CD14-positive monocyte (primary cell): ENCODE measurements at places on chromosomes 4 and X. TPM values are rescaled to one million over a fixed set of nuclear protein-coding genes. Genes with fewer than 3 reads are reported as not detected.

The MAPK10 gene
- not detected for polyA plus RNA-seq

The ETDB gene
- polyA plus RNA-seq = not detected

The TASL gene
- polyA plus RNA-seq = 22.2 TPM

The ADH1A gene
- not detected for polyA plus RNA-seq

The SPOCK3 gene
- polyA plus RNA-seq = 0.31 and 0.39 TPM in 2 replicates

The TMEM31 gene
- not detected for polyA plus RNA-seq

The ANOS1 gene
- 0.18 TPM for polyA plus RNA-seq

The LIMCH1 gene
- 0.25 TPM for polyA plus RNA-seq

The RBM47 gene
- polyA plus RNA-seq = 101 and 139 TPM in 2 replicates

The MAP7D2 gene
- polyA plus RNA-seq = not detected

The CXXC4 gene
- polyA plus RNA-seq = not detected in 2 replicates

The IL13RA2 gene
- not detected for polyA plus RNA-seq

GRCh38 chr4:92445127-92445526 lies 141.4 kb downstream of the GRID2 start:
- DNase-seq = no peak

- DNase-seq = peak; percentile 25
Observed at GRCh38 chrX:41275661-41276609, 58.0 kb upstream of the DDX3X start.

DNA sequence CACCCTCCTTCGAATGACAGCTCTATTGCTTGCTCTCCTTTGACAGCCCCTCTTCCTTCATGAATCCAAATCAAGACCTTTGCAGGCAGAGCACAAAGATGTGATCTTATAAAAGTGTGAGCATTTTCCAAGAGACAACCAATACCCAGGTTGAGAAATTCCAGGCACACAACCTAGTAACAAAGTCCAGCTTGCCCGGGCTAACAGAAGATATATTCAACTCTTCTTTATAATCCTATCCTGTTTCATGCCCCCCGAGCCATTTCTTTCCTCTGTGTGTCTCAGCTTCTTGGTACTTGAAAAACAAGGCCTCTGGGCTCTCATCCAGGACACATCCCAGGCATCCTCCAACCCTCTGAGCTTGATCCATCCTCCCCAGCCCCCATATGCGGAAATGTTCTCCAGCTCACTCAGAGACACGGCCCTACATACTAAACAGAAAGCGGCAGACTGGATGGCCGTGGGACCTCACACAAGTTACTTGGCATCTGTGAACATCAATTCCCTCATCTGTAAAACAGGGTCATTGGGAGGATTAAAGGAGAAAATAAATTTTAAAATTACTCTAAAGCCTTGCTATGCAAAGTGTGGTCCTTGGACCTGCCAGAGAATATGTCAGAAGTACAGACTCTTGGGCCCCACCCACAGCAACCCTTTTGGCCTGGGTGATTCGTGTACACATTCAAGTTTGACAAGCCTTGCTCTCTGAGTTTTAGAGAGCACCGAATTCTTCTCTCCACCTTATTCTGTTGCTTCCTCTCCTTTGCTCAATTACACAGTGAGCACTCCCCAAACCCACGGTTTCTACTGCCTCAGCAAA lies 627.0 kb downstream of the BCOR start:
- no peak for DNase-seq

DNA sequence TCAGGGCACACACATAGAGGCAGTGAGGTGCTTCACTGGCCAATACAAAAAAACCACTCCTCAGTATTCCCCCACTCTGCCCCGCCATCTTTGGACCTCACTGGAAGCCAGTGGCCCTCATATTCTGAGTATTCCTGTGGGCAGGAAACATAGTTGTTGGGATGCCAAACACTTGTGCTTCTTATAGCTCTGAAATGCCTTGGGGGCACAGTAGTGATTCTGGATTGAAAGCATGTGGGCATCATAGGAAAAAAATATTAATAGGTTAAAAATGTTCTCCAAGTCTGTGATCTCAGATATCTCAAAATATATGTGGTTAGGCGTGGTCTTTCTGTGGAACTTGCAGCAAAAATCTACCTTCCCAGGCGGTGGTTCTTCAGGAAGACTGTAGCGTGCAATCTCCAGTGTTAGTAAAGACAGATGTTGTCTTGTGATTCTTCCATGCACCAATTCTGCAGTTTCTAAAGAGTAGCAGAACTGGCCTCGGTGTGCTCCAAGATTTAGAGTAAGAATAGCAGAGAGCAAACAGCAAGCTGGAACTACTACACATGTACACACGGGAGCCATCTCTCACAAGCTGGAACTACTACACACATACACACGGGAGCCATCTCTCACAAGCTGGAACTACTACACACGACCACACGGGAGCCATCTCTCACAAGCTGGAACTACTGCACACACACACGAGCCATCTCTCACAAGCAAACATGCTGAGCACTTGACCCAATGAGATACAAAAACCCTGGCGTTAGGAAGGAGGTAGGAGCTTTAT lies 8.0 kb upstream of the TENM3 start:
- no peak for DNase-seq

DNA sequence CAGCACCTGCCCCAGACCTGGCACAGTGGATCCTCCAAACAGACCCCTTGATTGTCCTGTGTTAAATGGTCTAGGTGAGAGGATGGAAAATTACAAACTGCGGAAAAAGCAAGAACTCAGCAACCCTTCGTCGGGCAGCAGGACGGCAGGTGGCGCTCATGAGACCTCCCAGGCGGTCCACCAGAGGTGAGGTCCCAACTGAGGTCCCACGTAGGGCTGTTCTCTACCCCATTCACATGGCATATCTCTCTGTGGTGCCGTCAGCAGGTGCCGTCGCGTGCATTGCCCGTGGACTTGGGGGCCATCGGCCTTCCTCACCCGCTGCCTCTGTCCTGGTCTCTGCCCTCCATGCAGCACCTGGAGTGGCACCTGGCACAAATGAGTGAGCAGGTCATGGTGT lies 88.2 kb downstream of the CRMP1 start:
- no peak for DNase-seq

GRCh38 chr4:158006990-158007389 lies 165.8 kb downstream of the GASK1B start:
- peak; percentile 85 for DNase-seq

- DNase-seq = peak; percentile 69
Observed at GRCh38 chr4:167222099-167222498, 12.2 kb downstream of the SPOCK3 start.

GRCh38 chr4:53511014-53511413 lies 80.3 kb downstream of the LNX1 start:
- DNase-seq = no peak

DNA sequence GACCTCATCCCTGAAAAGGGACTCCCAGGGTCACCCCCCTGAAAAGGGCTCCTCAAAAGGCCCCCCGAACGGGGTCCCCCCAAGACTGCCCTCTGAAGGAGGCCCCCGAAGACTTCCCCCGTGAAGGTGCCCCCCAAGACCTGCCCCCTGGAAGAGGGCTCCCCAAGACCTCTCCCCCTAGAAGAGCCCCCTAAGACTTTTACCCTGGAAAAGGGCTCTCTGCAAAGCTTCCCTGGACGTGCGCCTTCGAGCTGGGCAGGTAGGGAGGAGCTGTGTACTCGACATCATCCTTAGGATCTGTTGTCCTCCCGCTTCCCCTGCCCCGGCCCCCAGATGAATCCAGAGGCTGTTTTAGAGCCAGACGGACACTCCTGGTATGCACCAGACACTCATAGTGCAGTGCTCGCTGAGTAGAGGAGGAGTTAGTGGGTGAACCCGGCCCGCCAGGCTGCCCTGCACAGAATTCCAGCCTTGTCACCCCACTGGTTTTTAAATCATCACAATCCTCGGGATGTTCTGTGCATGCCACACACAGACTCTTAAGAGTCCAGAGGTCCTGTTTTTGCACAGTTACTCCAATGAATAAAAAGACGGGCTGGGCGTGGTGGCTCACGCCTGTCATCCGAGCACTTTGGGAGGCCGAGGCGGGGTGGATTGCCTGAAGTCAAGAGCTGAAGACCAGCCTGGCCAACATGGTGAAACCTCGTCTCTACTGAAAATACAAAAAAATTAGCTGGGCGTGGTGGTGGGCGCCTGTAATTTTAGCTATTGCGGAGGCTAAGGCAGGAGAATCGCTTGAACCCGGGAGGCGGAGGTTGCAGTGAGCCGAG lies 5.7 kb upstream of the SLC25A6 start:
- no peak for DNase-seq

DNA sequence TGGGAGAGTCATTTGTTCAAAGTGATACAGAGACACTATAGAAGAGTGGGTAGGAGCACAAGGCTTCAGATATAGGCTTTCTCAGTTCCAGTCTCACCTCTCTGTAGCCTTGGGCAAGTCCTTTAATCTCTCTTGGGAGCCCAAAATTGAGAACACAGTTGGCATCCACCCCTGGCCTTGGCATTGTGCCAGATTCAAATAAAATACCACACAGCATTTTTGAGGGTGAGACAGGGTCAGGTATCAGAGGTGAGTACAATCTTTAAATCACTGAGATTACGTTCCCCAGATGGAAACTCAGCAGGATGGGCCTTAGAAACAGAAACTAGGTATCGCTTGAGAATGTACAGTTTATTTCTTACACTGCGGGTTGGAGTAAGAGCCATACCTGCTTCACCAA lies 25.2 kb upstream of the SMIM10L2A start:
- DNase-seq = no peak

DNA sequence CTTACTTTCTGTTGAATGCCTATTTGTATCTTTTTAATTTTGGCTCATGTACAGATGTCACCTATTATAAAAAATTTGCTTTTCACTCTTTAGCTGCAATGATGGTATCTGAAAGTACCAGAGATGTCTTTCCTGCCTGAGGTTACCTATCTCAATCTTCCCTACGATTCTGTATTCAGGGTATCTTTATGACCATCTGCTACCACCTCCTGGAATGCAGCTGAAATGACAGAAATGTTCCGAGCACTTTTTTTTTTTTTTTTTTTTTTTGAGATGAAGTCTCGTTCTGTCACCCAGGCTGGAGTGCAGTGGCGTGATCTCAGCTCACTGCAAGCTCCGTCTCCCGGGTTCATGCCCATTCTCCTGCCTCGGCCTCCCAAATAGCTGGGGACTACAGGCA lies 136.4 kb downstream of the REPS2 start:
- DNase-seq = no peak

GRCh38 chrX:11244636-11245035 lies 48.6 kb upstream of the AMELX start:
- no peak for DNase-seq

- no peak for DNase-seq
Observed at GRCh38 chr4:164169591-164169990, 584.3 kb upstream of the SMIM31 start.

GRCh38 chr4:45770958-45771357 lies 352.9 kb downstream of the GABRG1 start:
- no peak for DNase-seq

DNA sequence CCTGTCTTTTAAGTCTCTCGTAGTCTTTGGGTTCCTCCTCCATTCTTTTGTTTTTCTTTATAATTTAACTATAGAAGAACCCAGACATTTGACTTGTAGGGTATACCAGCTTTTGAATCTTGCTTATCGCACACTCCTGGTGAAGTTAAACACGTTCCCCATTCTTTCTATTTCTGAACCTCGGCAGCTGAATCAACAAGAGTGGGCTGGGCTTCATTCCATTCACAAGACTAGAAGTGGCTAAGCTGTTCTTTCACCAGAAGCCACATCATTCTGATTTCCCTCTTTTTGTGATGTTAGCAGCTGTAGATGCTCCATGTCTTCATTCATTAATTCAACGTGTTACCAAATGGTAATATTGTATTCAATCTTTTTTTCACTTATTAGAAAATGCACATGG lies 167.9 kb downstream of the CORIN start:
- no peak for DNase-seq

GRCh38 chr4:137952116-137952515 lies 290.0 kb downstream of the SLC7A11 start:
- DNase-seq = no peak

DNA sequence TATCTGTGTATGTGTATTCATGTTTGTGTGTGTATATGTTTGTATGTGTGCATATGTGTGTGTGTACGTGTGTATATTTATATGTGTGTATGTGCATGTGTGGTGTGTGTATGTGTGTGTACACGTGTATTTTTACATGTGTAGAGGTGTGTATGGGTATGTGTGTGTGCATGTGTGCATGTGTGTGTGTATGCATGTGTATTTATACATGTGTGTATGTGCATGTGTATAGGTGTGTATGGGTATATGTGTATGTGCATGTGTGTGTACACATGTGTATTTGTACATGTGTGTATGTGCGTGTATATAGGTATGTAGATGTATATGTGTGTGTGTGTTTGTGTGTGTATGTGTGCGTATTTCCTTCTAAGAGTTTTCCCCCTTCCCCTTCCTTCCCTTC lies 207.7 kb upstream of the ATP6AP2 start:
- DNase-seq = no peak

GRCh38 chrX:1466971-1467561 lies 14.4 kb upstream of the ASMTL start:
- DNase-seq = peak; percentile 58

DNA sequence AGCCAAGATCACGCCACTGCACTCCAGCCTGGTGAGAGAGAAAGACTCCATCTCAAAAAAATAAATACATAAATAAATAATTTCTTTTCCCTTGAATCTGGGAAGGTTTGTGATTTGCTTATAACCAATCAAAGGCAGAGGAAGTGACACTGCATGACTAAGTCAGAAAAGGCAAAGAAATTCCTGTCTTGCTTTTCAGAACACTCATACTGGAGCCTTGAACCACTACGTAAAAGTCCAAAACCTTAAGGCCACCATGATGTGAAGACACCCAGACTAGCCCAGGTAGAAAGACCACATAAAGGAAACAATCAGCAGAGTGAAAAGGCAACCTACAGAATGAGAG lies 36.6 kb downstream of the TMEM156 start:
- DNase-seq = no peak

GRCh38 chrX:119249891-119250290 lies 13.8 kb downstream of the PGRMC1 start:
- no peak for DNase-seq

DNA sequence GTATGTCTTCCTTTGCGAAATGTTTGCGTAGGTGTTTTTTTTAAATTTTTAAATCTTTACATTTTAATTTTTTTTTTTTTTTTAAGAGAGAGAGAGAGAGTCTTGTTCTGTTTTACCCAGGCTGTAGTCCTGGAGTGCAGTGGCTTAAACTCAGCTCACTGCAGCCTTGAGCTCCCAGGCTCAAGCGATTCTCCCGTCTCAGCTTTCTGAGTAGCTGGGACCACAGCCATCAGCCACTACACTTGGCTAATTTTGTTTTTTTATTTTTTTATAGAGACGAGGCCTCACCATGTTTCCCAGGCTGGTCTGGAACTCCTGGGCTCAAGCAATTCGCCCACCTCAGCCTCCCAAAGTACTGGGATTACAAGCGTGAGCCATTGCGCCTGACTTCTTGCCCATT lies 43.7 kb upstream of the GBA3 start:
- no peak for DNase-seq

GRCh38 chrX:31168551-31168950 lies 96.7 kb upstream of the FTHL17 start:
- DNase-seq = no peak

GRCh38 chrX:3763111-3763510 lies 49.7 kb upstream of the PRKX start:
- DNase-seq = peak; percentile 0
